Stimulated activated CD4-positive, alpha-beta T cell treated with anti-CD3 and anti-CD28 coated beads, Interleukin-2, amount 100 ng/mL, for 24 hours (primary cell): ENCODE measurements at places on chromosomes 16 and 17.

- DNase-seq, result no peak
Measured at GRCh38 chr17:44578947-44579346, 21.7 kb downstream of the FZD2 start.

GRCh38 chr17:29250666-29251065 is 4.0 kb downstream of the CRYBA1 start:
- DNase-seq, result no peak

DNA sequence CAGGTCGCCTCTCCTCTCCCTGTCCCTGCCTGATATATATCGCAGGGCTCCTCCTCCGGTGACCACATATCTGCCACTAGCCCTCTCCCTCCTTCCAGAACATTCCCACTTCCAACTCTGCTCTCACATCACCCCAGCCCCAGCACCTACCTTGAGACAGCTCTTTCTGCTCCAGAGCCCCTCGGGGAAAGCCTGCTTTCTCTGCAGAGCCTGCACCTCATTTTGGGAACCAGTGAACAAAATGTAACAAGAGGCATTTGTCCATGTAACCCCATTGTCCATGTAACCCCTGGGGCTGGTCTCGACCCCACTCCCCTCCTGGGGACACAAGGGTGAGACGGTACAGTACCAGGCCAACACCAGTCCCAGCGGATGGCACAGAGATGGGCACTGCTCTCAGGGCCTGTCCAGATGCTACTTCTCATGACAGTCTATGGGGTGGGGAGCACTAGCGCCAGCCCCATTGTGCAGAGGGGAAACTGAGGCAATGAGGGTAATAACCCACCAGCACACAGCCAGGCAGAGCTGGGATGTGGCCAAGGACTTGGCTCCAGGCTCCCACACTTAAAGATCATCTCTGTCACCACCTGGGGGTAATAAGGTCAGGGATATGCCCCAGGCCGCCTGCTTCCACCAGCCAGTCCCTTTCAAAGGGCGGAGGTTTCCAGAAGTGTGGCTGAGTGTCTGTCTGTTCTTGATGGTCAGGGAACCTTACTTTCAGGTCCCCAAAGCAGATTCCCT is 42.9 kb downstream of the TBC1D16 start:
- DNase-seq, result no peak

GRCh38 chr16:69924041-69924775 is 26.9 kb upstream of the CLEC18A start:
- DNase-seq, result no peak

DNA sequence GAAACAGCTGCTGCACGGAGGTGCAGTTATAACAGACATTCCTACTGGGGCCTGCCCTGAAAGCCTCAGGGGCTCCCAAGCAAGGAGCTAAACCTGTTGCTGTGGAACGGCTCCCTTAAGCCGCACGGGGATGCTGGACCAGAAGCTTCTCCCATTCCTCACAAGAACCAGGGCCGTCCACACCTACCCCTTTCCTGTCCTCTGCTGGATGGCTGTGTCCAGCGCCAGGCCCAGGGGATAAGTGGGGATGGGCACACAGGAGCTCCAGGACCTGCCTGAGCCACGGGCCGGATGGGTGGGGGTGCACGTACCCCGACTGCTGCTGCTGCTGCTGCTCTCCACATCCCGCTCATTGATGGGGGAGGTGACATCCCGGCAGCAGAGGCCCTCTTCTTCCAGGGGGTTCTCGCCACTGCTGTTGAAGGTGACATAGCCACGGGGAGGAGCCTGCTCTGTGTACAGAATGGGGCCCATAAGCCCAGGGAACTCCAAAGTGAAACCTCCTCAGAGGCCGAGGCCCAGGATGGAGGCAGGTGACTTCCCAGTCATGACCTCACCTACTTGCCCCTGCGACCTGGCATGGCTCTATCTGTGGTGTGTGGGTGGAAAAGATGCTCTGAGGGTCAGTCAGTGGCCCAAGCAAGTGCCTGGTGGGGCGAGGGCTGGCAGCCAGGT is 8.6 kb downstream of the NUDT16L1 start:
- no peak for DNase-seq

GRCh38 chr17:60293580-60294335 is 98.2 kb downstream of the USP32 start:
- DNase-seq, result no peak

- DNase-seq, result peak; percentile 53
Measured at GRCh38 chr17:42669977-42670788, 6.6 kb downstream of the PLEKHH3 start.

GRCh38 chr17:30433514-30433913 is 43.7 kb upstream of the GOSR1 start:
- no peak for DNase-seq

DNA sequence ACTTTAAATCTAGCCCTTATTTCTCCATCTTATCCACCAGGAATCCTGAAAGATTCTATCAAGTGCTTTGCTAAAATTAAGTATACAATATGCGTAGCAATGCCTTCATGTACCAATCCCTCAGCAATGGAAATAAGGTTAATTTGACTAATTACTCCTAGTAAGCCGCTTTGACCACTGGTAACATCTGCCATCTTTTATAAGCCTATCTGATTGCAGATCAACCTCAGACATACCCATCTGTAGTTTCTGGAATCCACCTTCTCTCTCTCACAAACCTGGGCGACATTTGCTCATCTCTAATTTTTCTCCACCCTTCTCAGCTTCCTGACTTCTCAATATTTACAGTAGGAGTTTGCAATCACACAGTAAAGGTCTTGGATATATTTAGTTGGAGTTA is 138.8 kb upstream of the CRHR1 start:
- no peak for DNase-seq

- DNase-seq, result no peak
Measured at GRCh38 chr16:51151961-51152663, 1.0 kb upstream of the SALL1 start.

DNA sequence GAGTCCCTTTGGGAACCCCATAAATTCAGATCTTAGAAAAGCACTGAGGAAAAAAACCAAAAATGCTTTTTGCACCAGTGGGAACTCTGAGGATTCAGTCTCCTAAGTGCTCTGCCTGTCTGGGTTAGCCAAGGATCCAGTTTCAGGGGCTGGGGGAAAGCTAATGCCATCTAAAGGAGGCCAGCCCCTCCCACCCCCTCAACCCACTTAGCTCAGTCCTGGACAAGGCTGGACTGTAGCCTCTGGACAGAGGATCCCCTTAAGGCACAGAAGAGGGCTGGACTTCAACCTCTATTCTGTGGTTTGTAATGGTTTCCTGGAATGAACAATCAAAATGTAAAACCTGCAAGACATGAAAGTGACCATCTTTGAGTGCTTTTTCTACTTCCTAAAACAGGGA is 356.1 kb upstream of the ZFHX3 start:
- DNase-seq, result no peak

GRCh38 chr17:57560319-57560705 is 184.8 kb downstream of the CCDC182 start:
- DNase-seq, result no peak

- DNase-seq, result no peak
Measured at GRCh38 chr16:68335175-68335574, 24.4 kb downstream of the PRMT7 start.

DNA sequence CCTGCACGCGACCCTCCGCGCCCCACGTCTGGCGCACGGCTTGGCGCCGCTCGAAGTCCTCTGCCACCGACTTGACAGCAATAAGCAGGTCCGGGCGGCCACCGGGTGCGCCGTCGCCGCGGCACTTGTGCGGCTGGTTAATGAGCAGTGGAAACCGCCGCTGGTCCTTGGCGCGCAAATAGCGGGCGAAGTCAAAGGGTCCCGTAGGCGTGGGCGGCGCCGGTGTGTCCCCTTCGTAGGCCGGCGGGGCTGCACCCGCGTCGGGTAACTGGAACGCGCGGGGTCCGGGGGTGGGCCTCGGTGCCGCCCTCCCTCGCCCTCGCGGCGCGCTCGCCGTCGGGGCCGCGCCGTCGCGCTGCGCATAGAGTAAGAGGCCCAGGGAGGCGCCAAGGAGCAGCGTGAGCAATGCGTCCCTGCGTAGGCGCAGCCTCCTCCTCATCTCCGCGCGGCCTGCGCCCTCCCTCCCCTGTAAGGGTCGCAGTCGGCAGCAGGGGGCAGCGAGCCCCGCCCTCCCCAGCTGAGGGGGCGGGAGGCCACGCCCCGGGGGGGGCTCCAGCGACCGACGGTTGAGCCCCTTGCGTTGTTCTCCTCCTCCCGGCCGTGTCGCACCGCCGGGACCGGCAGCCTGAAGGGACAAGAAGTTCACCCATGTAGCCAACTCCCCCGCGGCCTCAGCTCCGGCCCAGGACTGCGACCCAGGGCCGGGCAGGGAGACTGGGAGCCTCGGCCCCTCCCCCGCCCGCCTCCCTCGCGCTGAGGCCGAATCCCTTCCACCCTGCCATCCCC is 558 bp downstream of the B3GNT9 start:
- DNase-seq, result peak; percentile 61

- DNase-seq, result no peak
Measured at GRCh38 chr17:61150686-61151299, 248.8 kb upstream of the TBX2 start.

DNA sequence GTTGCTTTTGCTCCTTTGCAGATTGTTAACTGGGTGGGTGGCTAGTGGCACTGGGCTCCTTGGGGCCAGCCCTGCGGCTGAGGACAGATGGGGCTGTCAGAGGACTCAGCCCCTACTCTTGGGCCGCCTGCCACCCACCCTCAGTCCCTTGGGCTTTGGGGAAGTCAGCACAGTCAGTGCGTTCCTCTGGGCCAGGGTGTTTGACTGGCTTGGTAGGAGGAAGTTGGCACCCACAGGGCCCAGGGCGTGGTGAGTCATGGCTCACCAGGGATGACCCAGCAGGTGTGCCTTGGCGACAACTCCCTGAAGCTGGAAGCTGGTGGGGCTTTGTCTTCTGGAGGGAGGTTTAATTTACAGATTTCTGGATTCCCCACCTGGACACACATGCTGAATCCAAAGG is 32.4 kb downstream of the HAPSTR1 start:
- no peak for DNase-seq

DNA sequence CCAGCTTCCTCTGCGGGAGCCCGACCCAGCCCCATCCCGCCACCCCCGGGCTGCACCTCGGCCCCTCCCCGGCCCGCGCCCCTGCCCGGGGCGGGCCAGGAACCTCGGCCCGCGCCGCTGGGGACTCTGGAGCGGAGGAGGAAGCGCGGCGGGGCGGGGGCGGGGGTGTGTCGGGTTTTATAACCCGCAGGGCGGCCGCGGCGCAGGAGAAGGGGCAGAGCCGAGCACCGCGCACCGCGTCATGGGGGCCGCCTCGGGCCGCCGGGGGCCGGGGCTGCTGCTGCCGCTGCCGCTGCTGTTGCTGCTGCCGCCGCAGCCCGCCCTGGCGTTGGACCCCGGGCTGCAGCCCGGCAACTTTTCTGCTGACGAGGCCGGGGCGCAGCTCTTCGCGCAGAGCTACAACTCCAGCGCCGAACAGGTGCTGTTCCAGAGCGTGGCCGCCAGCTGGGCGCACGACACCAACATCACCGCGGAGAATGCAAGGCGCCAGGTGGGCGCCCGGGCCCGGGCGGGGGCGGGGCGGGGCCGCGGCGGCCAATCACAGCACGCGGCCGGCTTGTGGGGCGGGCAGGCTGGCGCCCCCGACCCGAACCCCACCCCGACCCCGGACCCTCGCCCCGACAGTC is at the start of gene ACE:
TSS of gene ACE (plus strand) at position 208 of the 626 bp plus-strand sequence. CDS start at position 242, 34 bp downstream.
- DNase-seq, result peak; percentile 43

DNA sequence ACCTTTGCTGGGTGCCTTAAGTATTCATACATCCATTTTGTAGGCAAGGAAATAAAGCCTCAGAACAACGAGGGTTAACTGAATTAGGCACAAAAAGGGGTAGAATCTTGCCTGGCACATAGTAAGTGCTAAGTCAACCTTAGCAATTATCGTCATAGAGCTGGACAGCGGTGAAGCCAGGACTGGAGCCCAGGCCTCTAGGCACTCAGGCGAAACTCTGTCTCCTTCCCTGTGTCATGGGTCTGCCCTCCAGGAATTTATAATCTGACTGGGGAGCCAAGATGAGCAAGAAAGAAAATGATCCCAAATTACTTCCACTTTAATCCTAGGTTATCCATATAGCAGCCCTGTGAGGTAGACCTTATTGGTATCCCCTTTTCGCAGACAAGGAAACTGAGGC is 61.4 kb downstream of the KATNIP start:
- no peak for DNase-seq

- DNase-seq, result peak; percentile 69
Measured at GRCh38 chr17:35433075-35433894, 985 bp upstream of the SLFN12 start.

GRCh38 chr17:44988044-44988942 is 20.2 kb upstream of the C1QL1 start:
- DNase-seq, result no peak

DNA sequence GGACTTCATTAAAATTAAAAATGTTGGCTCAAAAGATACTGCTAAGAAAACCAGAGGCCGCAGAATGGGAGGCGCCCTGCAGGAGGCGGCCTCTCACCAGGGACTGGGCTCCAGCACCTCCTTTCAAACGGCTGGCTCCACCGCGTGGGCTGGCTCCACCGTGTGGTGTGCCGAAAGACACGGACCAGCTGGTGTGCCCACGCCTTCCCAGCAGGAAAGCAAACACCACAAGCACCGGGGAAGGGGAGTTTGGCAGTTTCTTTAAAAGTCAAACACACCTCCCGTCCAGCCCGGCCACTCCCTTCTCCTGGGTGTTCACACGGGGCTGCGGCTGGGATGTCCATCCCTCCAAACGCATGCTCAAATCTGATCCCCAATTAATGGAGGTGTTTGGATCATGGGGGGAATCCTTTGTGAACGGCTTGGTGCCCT is 13.9 kb downstream of the HAGH start:
- DNase-seq, result peak; percentile 66
